ENCODE measurements at places on chromosomes 1 and 21.

DNA sequence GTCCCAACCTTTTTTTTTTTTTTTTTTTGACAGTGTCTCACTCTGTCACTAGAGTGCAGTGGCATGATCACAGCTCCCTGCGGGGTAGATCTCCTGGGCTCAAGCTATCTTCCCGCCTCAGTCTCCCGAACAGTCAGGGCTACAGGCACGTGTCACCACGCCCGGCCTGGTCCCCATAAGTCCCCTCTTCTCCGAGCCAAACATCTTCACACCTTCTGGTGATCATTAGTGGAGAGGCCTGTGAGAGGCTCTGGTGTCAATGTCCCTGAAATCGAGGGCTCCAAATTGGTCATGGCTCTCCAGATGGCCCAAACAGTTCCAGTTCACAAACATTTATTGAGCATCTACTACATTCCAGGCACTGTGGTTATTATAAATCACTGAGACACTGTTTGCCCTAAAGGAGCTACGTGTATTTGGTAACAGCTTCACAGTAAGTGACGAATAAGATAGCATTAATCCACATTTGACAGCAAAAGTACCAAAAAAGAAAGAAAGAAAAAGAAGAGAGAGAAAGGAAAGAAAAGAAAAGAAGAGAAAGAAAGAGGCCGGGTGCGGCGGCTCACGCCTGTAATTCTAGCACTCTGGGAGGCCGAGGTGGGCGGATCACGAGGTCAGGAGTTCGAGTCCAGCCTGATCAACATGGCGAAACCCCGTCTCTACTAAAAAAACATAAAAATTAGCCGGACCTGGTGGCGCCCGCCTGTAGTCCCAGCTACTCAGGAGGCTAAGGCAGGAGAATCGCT is 867 bp upstream of the TIMM17A start:
- H3K36me3 ChIP-seq: peaks cover 10% of the 10 kb centered on the region
- peak overlapping the region; percentile 83 for H3K27ac ChIP-seq
- H3K4me3 ChIP-seq: peak overlapping the region; percentile 99
- H3K27me3 ChIP-seq: no peaks in the 10 kb centered on the region

DNA sequence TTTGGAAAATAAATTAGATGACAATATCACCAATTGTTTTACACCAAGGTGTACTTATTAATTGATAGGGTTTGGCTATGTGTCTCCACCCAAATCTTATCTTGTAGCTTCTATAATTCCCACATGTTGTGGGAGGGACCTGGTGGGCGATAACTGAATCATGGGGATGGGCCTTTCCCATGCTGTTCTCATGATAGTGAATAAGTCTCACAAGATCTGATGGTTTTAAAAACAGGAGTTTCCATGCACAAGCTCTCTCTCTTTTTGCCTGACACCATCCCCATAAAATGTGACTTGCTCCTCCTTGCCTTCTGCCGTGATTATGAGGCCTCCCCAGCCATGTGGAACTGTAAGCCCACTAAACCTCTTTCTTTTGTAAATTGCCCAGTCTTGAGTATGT is 131.0 kb upstream of the LMO4 start:
- no peak overlapping the region for H3K4me3 ChIP-seq
- H3K27me3 ChIP-seq: no peaks in the 10 kb centered on the region
- DNase-seq: no peak
- no peak overlapping the region for H3K27ac ChIP-seq
- H3K4me1 ChIP-seq: no peaks in the 10 kb centered on the region

GRCh38 chr21:36452281-36452825 is 27.6 kb downstream of the CLDN14 start:
- no peak overlapping the region for H3K4me3 ChIP-seq
- H3K27me3 ChIP-seq: no peaks in the 10 kb centered on the region
- no peak for DNase-seq
- no peaks in the 10 kb centered on the region for H3K36me3 ChIP-seq
- H3K4me1 ChIP-seq: no peaks in the 10 kb centered on the region

GRCh38 chr1:43651188-43651587 is 1.2 kb downstream of the KDM4A start:
- peaks cover 24% of the 10 kb centered on the region for H3K36me3 ChIP-seq
- DNase-seq: no peak
- peak overlapping the region; percentile 79 for H3K27ac ChIP-seq
- peaks cover 35% of the 10 kb centered on the region for H3K4me1 ChIP-seq

DNA sequence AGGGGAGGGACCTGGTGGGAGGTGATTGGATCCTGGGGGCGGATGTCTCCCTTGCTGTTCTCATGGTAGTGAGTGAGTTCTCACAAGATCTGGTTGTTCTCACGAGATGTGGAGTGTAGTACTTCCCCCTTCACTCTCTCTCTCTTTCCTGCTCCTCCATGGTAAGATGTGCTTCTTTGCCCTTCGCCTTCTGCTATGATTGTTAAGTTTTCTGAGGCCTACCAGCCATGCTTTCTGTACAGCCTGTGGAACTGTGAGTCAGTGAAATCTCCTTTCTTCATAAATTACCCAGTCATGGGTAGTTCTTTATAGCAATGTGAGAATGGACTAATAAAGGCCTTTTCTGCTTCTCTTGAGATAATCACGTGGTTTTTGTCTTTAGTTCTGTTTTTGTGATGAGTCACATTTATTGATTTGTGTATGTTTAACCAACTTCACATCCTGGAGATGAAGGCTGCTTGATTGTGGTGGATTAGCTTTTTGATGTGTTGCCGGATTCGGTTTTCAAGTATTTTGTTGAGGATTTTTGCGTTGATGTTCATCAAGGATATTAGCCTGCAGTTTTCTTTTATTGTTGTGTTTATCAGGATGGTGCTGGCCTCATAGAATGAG is 45.5 kb downstream of the RABGAP1L start:
- peak; percentile 63 for DNase-seq
- H3K36me3 ChIP-seq: no peaks in the 10 kb centered on the region
- H3K4me1 ChIP-seq: peaks cover 42% of the 10 kb centered on the region
- H3K27ac ChIP-seq: peak overlapping the region; percentile 22
- H3K4me3 ChIP-seq: no peak overlapping the region
- H3K27me3 ChIP-seq: no peaks in the 10 kb centered on the region

- no peaks in the 10 kb centered on the region for H3K27me3 ChIP-seq
- no peak overlapping the region for H3K4me3 ChIP-seq
- no peaks in the 10 kb centered on the region for H3K36me3 ChIP-seq
- no peaks in the 10 kb centered on the region for H3K4me1 ChIP-seq
- H3K27ac ChIP-seq: no peak overlapping the region
- DNase-seq: no peak
Observed at GRCh38 chr1:4306559-4307467, 347.6 kb upstream of the AJAP1 start.

GRCh38 chr1:86754265-86754974 is 50.0 kb downstream of the SH3GLB1 start:
- H3K27me3 ChIP-seq: no peaks in the 10 kb centered on the region
- H3K4me1 ChIP-seq: no peaks in the 10 kb centered on the region
- H3K4me3 ChIP-seq: no peak overlapping the region

GRCh38 chr1:65195495-65196417 is 47.8 kb downstream of the AK4 start:
- H3K4me3 ChIP-seq: no peak overlapping the region
- DNase-seq: no peak
- no peak overlapping the region for H3K27ac ChIP-seq
- no peaks in the 10 kb centered on the region for H3K27me3 ChIP-seq
- H3K36me3 ChIP-seq: no peaks in the 10 kb centered on the region
- H3K4me1 ChIP-seq: no peaks in the 10 kb centered on the region

GRCh38 chr1:174990382-174990999 is 9.3 kb upstream of the CACYBP start:
- peak overlapping the region; percentile 10 for H3K4me3 ChIP-seq
- peaks cover 15% of the 10 kb centered on the region for H3K4me1 ChIP-seq
- no peaks in the 10 kb centered on the region for H3K27me3 ChIP-seq
- H3K36me3 ChIP-seq: no peaks in the 10 kb centered on the region
